Stimulated activated CD4-positive, alpha-beta T cell treated with anti-CD3 and anti-CD28 coated beads, Interleukin-4, amount 100 ng/mL, for 48 hours (primary cell): ENCODE measurements at places on chromosomes 12 and 14.

- no peak for DNase-seq
These were observed 78.5 kb upstream of the GPR68 start for GRCh38 chr14:91323031-91323430.

DNA sequence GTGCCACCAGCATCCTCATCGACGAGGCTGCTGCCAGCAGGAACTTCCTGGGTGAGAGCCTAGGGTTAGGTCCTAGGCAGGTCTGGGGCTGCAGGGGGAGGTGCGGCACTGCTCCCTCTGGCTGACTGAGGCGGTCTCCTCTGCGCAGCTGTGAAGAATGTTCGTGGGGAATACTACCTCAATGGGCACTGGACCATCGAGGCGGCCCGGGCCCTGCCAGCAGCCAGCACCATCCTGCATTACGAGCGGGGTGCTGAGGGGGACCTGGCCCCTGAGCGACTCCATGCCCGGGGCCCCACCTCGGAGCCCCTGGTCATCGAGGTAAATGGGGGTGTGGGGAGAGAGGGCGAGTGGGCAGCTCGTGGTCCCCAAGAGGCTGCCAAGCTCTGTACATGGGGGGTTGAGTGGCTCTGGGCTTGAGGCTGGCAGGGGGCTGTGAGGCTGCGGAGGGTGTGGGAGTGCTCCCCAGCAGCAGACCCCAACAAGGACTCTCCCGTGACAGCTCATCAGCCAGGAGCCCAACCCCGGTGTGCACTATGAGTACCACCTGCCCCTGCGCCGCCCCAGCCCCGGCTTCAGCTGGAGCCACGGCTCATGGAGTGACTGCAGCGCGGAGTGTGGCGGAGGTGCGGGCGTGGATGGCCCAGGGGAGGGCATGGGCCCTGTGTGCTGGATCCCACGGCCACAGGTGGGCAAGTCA lies 14.4 kb downstream of the PAPLN start:
- DNase-seq: no peak

GRCh38 chr12:95574799-95575452 lies 23.6 kb upstream of the USP44 start:
- DNase-seq: no peak

GRCh38 chr14:91135039-91135438 lies 21.2 kb downstream of the DGLUCY start:
- DNase-seq: no peak

- no peak for DNase-seq
These were observed 430.3 kb downstream of the RAD51B start for GRCh38 chr14:68249661-68250451.
